Activated naive CD8-positive, alpha-beta T cell treated with anti-CD3 and anti-CD28 coated beads for 36 hours (primary cell): ENCODE measurements at places on chromosomes 4 and X. TPM values are rescaled to one million over a fixed set of nuclear protein-coding genes. Genes with fewer than 3 reads are reported as not detected.

DNA sequence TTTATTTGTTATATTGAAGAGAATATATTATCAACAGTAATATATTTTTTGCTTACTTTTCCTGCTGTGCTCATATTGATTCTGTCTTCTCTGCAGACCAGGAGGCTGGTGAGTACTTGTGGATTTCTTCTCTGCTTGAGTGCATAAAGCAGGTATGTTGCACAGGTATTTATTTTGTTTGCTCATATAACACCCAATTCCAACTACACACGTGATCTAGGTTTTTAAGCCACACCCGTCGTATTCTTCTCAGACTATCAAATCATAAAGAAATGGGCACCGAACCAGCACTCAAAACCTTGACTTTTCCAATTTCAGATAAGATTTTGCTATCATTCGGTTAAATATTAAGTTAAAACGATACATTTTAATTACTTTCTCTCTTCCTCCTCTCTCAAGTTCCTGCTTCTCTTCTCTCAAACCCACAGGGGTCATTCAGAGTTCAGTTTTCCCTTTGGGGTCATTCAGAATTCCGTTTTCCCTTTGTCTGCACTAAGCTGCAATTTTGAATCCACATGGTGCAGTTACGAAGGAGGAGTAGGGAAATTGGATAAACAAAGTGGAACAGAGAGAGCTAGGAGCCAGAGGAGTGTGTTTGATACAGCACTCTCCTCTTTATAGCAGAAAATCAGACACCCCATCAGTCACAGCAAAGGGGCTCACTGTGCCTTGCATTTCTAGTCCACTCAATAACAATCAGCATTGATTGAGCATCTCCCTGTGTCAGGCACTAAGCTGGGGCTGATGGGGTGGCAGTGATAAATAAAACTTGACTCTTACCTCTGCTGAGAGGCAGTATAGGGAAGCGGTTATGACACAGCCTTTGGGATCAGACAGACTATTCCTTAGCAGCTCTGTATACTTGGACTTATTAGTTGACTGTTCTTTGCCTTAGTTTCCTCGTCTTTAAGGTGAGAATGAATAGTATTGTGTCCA lies at the start of gene ADH1C:
TSS of gene ADH1C (minus strand) at position 145 of the 936 bp plus-strand sequence. CDS start at position 74, 71 bp downstream.
- DNase-seq = no peak

Gene SPARCL1
- not detected for total RNA-seq

Gene PUDP
- 22.0 TPM for total RNA-seq

Gene KIAA1210
- not detected for total RNA-seq

Gene CXXC4
- total RNA-seq = not detected

- DNase-seq = peak; percentile 47
These were observed 17.3 kb downstream of the NIPAL1 start for GRCh38 chr4:48033825-48034413.

DNA sequence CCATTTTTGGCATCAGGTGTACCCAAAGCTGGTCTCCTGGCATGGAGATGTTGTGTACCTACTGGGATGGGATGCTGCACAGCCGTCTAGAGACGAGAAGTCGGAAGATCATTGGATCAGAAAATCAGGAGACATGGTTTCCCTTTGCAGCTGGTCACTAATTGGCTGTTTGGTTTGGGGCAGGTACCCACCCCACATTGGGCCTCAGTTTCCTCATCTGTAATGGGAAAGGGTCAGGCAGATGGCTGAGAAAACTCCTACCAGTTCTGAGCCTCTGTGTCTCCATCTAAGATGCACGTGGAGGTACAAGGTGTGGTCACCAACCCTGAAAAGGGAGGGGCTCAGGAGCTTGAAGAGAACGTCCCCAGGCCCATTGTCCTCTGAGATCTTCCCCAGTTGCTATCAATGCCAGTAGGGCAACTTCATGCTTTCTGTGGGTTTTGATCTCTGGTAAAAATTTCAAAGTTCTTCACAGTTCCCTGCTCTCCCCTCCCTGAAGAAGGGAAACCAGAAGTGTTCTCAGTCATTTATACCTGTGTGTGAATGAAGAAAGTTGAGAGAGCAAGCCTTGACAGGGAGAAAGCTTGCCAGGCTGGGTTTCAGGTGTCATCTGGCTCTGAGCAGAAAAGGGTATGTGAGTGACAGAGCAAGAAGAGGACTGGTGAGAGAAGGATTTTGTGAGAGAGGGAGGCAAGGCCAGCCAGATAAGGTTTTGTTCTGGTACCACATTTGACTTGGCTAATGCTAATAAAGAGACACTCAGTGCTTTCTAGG lies 15.1 kb downstream of the TSC22D3 start:
- DNase-seq = no peak
